ENCODE measurements at places on chromosomes 7 and 10.

DNA sequence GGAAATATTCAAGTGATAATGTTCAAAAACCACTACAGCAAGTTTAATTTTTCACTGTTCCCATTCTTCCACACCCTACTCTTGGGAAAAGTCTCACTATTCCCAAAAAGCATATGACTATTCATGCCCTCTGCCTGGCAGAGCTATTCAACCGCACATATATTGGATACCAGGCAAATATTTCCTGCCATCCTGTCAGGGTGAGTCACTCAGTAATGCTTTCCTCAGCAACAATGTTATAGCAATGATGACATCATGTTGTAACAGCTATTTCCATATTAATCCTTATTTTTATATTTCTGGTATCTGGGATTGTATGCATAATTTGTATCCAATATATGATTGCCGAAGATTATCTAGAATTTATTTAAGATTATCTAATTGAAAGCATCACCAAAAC is 114.0 kb upstream of the PLXDC2 start:
- no peak for DNase-seq

GRCh38 chr7:87850836-87851593 is 25.1 kb downstream of the SLC25A40 start:
- DNase-seq = no peak

DNA sequence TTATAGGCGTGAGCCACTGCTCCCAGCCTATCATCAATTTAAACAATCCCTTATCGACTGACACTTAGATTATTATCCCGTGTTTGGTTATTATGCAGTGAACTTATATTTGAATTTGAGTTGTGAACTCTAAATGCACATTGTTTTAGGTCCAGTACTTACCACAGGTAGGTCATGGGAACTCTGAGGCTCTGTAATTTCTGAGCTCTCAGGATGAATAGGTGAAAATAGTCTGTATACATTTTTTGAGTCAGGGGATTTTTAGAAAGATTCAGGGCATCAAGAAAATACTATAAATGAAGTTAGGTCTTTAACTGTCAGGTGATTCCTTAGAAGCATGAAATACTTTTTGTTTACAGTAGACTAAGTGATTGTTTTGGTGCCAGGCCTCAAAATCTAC is 8.8 kb downstream of the CCDC136 start:
- DNase-seq = no peak

DNA sequence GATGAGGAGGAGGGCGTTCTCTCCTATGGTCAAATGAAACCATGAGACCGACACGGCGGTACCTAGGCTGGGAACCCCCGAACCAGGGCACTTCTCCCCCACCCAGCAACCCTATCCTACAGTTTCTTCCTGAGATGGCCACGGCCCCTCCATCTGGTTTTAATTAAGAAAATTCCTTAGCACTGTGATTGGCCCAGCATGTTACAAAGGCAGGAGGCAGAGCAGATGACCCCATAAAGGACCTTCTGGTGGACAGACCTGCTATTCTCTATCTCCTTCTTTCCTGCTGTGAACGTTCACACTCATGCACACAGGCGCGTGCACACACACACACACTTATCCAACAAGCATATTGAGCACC is 129.4 kb downstream of the RGS10 start:
- peak; percentile 45 for DNase-seq

DNA sequence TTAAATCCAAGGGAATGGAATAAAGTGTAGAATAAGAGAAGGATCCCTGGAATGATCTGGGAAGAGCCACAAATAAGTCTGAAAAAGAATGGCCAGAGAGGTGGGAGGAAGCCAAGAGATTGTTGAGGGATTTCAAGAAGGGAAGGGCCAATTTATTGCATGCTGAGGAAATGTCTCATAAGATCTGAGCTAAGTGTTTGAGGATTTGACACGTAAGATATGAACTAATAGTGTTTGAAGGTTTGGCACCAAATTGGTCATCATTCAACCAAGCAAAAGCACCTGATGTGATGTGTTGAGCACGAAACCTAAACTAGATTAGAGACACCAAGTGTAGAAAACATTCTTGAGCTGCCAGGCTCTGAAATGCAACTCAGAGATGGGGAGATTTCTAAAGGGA is 97.9 kb downstream of the TSPAN12 start:
- no peak for DNase-seq

DNA sequence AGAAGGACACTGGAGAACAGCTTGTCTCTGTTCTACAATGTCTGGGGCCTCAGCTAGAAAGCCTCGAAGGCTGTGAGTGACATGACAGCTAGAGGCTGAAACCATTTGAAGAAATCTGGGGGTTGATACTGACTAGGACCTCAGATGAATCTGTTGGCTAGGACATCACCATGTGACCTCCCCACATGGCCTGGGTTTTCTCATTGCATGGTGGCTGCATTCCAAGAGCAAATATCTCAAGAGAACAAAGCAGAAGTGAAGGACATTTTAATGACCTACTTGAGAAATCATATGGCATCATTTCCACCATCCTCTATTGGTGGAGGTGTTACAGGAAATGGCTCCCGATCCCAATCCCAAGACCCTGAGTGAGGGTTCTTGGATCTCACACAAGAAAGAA is 450.6 kb upstream of the AUTS2 start:
- no peak for DNase-seq

- no peak for DNase-seq
Measured at GRCh38 chr10:97199152-97199551, 13.4 kb upstream of the SLIT1 start.

DNA sequence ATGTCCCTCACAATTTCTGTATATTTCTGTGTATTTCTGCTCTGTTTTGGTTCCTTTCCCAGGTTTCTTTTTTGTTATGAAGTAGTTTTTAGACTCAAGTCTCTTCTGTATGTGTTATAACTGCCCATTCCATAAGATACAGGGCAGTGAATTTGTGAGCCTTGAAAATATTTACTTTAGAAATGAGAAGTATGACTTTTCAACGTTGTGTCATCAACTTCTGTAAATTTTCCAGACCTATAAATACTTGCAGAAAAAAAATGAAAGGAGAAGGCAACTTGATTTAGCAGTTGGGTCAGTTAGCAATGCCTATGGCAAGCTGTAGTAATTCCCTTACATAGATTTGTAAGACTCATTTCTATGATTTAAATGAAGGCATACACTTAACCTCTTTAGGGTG is 11.5 kb downstream of the EGFR start:
- no peak for DNase-seq

GRCh38 chr10:34931216-34931615 is 116.1 kb upstream of the PARD3 start:
- no peak for DNase-seq

DNA sequence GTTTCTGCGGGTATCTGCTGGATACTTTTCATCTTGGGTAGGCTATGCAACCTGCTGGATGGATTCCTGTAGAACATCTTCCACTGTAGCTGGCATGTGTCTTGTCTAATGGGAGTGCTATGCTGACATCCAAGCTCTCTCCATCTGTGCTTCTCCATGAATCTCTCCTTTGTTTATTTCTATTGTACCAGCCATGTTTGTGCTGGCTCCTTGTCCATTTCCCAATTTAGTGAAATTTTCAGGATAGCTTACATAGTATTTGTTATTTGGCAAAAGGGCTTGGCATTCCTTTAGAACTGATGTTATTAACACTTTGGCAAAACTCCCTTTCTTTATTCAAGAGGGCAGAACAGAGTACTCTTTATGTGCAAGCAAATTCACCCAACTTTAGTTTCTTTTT is 198.0 kb downstream of the CSTF2T start:
- DNase-seq = no peak

DNA sequence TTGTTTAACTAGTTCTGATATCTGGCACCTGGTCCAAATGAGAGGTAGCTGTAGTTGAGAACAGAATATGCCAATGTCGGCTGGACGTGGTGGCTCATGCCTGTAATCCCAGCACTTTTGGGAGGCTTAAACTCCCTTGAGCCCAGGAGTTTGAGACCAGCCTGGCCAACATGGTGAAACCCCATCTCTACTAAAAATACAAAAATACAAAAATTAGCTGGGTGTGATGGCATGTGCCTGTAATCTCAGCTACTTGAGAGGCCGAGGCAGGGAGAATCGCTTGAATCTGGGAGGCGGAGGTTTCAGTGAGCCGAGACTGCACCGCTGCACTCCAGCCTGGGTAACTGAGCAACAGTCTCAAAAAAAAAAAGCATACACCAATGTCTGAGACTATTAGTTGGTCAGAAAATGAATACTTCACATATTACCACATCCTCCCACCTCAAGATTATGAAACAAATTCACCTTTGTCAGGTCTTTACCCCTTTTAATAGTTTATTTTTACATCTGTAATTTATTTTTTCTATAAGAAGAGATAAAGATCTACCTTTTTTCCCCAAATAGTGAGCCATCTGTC is 38.8 kb downstream of the EPC1 start:
- no peak for DNase-seq

DNA sequence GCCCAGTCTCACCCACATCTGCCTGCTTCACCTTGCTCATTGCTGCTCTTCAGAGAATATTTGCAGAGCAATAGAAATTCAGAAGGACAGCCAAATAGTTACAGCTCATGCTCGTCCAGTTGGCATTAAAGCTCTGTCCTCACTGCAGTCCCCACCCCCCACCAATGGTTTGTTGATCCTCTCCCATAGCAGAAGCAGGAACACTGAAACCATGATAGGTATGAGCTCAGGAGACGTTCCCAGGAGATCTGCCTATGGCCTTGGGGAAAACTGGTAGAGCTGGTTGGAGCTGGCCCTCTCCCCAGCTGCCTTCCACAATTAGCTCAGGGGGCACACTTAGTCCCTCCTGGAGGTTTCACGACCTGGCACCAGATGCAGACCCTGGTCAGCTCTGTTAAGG is 68.6 kb upstream of the KMT2C start:
- DNase-seq = peak; percentile 40

GRCh38 chr10:4254101-4254994 is 469.3 kb upstream of the KLF6 start:
- DNase-seq = no peak

DNA sequence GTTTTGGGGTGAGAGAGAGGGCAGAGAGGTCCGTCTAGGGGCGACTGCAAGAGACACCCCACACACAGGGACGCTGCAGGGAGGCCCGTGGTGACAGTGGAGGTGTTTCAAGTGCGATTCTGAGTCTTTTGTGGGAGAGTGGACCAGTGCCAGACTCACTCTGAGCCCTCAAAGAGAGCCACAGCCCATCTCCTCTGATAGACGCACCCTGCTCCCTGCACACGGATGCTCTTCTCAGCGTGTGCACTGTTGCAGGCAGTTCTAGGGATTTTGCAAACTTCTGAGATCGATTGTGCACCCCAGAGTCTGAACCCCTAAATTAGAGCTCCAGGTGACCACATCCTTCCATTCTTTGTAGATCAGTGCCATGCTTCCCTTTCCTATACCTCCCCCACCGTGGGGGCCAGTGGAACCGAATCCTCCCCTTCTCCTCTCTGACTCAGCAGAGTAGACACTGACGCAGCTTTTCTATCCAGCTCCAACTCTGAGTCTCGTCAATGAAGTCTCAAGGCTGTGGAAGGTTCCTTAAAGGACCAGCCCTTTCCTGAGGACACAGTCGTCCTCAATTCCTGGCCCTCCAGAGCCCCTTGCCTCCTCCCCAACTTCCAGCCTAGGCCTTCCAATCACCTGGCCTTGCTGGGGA is 83.8 kb downstream of the TMEM130 start:
- DNase-seq = no peak

- no peak for DNase-seq
Measured at GRCh38 chr10:93712593-93712992, 10.2 kb upstream of the FRA10AC1 start.

- no peak for DNase-seq
Measured at GRCh38 chr10:89337484-89337883, 9.7 kb downstream of the IFIT3 start.

Measured in mesothelial cell of epicardium (in vitro differentiated cells).